Amniotic stem cell (primary cell): ENCODE measurements at places on chromosomes 2 and 18.
A peak's percentile ranks its signal among the peaks of the same experiment; 100 is the strongest.

DNA sequence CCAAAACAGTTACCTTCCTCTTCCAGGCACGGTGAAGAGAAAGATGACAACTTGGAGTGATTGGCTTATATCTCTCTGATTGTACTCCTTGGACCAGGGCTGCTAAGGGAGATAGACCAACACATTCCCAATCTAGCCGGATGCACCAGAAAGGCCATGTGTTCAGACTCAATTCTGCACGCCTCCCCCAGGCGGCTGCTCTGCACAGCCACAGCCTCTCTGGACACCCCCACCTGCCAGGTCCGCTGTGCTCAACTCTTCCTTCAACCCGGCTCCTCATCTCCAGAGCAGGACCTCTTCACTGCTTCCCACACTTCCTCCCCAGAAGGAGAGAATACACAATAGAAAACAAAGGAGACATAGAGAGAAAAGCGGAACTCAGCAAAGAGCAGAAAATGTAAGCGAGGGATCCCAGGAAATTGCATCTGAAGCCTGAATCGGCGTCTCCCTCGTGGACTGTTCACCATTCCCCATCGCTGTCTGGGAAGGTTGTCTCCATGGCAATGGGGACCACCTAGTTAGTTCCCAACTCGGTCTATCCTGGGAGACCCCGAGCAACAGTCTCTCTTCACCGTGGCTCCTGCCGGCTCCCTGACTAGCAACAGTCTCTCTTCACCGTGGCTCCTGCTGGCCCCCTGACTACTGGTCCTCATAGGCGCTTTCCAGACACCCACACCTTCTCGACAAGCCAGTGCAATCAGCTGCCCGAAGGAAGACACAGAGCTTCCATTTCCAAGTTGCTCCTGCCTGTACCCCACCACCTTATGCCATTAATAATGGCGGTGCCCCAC is 361.7 kb upstream of the MYT1L start:
- DNase-seq, result no peak

GRCh38 chr2:11343368-11343649 is 1.1 kb downstream of the ROCK2 start:
- DNase-seq, result no peak

DNA sequence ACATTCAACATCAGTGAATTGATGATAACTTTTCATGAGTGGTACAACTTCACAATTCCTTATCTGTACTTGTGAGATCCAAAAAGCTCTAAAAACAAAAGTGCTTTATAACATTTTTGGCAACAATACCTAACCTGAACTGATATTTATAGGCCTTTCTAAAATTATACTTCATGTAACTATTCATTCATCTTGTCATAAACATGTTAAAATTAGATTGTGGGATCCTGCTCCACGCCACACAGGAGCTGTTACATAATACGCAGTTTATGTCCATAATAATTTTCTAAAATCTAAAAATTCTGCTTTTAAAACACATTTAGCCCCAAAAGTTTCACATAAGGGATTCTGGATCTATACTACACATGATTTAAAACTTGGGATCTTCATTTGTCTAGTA is 908.5 kb upstream of the CHAC2 start:
- DNase-seq, result no peak

- no peak for DNase-seq
Observed at GRCh38 chr2:97970293-97971060, 25.3 kb downstream of the TMEM131 start.

GRCh38 chr18:55768255-55768654 is 180.3 kb upstream of the TCF4 start:
- no peak for DNase-seq

DNA sequence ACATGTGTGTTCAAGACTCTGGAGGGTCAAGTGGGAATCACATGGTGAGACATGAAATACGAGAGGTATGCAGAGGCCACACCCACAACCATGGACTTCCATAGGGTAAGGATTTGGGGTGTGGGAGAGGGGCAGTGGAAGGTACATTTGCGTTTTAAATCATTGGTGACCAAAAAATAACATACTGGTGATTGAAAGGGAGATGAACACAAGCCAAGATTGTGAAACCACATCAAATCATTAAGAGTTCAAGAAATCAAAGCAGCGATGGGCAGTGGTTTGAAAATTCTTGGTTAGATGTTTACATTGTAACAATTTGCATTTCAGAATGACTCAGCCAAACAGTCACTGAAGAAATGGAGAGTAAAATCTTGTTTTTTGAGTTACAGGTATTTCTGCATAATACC is 1.9 kb upstream of the CABYR start:
- DNase-seq, result no peak

DNA sequence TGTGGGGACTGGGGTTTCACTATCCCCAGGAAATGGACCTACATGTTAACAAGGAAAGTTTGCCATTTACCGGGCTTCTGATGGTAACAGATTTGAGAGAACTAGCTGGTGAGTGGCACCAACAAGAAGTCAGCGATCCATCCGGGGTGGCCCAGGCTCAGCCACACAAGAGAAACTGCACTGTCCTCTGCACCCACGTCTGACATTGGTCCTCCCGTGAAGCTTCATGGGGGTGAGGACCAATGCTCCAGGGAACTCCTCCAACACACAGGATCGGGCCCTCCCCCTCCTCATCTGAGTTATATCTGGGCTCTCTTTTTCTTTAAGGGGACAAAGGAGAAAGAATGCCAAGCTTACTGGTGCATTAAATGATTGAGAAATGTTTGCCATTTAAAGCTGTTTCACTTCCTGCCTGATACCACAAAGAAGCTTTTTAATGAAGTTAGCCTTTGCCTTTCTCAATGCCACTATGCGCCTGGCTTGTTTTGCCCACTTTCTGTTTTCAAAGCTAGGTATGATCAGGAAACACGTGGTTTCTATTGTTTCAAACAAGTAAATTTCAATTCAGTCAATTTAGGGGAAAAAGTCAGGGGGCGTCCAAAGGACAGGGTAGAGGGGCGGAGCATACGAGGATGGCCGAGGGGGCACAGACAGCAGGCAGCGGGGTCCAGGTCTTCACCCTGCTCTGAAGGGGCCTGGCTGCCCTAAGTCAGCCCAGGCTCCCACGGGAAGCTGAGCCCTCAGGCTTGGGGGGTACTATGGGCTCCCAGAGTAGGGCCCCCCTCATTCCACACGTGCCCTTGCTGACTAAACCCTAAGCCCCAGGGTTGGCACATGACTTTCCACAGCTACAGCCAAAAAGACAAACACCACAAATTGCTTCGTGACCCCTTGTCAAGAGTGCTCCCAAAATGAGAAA is 204.0 kb upstream of the ID2 start:
- no peak for DNase-seq

- DNase-seq, result no peak
Observed at GRCh38 chr2:118607641-118608040, 239.8 kb downstream of the EN1 start.

DNA sequence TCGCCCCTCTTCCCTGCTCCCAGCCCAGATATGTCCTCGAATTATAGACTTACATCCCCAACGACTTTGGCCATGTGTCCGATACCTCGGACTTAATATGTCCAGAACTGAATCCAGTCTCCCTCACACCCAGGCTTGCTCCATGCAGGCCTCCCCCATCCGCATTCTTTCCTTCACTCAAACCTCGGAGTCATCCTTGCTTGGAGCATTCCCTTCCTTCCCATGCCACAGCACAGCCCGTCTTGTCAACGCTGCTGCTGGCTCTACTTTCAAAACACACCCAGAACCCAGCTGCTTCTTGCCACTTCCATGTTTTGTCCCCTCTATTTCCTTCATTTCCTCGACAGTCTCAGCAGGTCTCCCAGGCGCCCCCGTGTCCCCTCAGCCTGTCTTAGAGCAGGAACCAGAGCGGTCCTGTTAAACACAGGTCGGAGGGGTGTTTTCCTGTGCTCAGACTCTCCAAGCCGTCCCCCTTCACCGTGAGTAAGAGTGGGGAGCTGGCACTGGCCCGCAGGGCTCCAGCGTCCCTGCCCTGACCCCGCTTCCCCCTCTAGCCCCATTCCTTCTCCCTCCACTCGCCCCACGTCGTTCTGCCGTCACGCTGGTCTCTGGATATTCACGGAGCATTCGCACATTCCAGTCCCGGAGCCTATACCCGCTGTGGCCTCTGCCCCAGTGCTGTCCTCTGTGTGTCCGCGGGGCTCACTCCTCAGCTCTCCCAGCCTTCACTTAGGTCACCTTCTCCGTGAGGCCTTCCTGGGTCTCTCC is 54.4 kb downstream of the VAPA start:
- no peak for DNase-seq

DNA sequence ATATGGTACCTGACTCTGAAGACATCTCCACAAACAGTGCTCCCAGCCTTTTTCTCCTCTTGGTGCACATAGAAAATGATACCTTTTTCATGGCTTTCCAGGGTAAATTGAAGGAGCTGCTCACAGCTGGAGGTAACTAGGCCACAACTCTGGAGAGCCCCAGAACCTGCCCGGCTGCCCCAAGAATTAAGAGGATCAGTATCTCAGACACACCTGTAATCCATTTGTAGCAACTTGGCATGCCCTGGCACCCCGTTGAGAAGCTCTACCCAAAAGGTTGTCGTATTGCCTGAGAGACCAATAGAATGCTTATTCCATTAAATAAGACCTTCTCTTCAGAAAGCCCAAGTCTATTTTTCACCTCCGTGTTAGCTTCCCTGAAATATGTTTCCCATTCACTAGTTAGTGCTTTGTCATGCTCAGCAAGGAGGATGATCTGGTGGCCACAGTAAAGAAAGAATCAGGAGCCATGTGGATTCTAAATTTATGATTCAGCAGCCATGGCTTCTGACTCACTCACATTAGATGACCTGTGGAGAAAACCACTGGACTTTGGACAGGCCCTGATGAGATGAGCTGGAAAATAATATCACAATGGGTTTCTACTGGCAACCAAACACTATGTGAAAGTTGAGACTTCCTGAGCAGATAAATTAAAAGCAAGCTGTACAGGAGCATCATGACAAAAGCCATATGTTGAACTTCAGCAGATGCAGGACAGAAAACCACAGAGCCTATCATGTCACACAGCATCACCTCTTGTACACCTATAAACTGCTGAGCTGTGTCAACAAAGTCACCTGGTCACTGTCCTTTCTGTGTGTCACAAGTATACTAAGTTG is 253.3 kb upstream of the OSR1 start:
- DNase-seq, result peak; percentile 86

- no peak for DNase-seq
Observed at GRCh38 chr2:133948610-133949290, 305.1 kb upstream of the MGAT5 start.

DNA sequence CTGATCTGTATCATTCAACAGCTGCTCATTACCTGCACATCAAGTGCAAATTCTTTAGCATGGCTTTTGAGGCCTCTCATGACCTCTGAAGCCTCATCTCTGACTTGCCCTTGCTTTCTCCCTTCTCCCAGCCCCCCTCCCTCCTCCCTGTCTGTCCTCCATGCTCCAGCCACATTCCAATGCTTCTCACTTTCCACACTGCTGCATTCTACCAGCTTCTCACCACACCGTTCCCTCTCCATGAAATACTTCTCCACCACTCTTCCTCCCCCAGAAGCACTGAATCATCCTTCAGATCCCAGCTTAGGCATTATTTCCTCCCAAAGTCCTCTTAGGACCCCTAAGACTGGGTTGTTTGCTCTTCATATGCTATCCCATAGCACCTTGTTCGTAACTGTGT is 26.9 kb downstream of the GCG start:
- DNase-seq, result no peak

GRCh38 chr2:96916646-96917543 is 47.0 kb upstream of the SEMA4C start:
- DNase-seq, result no peak

- DNase-seq, result no peak
Observed at GRCh38 chr18:9961041-9961440, 47.2 kb downstream of the VAPA start.

GRCh38 chr2:174124181-174124580 is 124.2 kb downstream of the OLA1 start:
- no peak for DNase-seq

DNA sequence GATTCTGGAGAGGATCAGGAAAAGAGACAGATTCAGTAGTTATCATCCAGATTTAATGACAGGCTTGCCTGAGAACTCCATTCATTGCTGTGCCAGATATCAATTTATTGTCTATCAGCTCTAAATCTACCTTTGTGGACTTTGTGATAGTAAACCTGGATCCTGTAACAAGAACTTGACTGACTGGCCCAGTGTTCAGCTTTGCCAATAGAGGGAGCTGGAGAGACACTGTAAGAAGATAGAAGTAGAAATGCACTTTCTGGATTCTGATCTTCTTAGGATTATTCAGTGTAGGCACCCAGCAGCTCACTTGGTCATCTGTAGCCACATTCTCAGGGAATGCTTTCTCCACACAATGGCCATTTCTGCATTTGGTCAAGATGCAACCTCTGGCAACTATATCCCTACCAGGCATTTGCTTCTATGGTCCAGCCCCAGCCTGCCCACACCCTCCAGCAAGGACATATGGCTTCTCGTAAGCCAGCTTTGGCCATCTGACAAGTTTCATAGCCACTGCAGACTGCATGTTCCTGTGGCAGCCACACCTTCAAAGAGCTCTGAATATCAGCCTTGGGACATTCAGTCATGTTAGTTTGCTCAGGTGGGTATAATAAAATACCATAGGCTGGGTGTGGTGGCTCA is 6.1 kb upstream of the SERPINB8 start:
- peak; percentile 53 for DNase-seq

DNA sequence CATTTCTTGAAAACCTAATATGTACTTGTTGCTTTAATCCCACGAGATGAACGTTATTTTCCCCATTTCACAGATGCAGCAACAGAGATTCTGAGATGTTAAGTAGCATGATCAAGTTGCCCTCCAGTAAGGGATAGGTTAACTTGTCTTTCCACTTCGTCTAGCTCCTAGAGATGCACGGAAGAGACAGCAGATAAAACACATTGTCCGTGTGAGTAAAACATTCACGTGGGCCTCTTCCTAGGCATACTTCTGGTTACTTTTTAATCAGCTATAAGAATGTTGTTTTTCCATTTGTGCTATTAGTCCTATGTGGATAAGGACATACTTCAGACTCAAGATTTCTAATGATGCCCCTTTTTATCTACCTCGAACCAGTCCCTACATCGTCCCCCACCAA is 1.2 kb upstream of the ARHGAP28 start:
- DNase-seq, result no peak

GRCh38 chr18:79848294-79848578 is 50.5 kb downstream of the KCNG2 start:
- DNase-seq, result no peak

- DNase-seq, result no peak
Observed at GRCh38 chr18:25223211-25223610, 128.8 kb downstream of the ZNF521 start.

- DNase-seq, result no peak
Observed at GRCh38 chr18:78518805-78519204, 460.8 kb upstream of the SALL3 start.

- no peak for DNase-seq
Observed at GRCh38 chr2:39141334-39142271, 20.8 kb upstream of the SOS1 start.
